ENCODE measurements at places on chromosomes 12 and 14. TPM values are rescaled to one million over a fixed set of nuclear protein-coding genes. Genes with fewer than 3 reads are reported as not detected.

GRCh38 chr12:80761838-80762237, 45.1 kb downstream of the MYF5 start:
- no peak for DNase-seq

DNA sequence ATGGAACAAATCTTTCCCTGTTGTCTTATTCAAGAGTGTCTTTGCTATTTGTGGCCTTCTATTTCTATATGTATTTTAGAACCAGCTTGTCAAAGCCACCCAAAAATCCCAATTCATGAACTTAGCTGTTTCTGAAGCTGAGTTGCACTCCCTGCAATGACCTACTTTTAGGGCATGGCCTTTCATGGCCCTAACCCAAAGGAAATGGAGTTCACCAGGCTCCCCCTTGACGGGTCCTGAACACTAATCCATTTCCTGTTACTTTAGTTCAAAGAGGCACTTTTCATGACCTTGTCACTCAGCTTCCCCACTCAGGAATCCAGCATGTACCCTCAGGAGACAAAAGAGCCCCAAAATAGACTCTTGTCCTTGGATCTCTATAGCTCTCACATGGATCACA, 7.6 kb downstream of the TMED8 start:
- DNase-seq = no peak

DNA sequence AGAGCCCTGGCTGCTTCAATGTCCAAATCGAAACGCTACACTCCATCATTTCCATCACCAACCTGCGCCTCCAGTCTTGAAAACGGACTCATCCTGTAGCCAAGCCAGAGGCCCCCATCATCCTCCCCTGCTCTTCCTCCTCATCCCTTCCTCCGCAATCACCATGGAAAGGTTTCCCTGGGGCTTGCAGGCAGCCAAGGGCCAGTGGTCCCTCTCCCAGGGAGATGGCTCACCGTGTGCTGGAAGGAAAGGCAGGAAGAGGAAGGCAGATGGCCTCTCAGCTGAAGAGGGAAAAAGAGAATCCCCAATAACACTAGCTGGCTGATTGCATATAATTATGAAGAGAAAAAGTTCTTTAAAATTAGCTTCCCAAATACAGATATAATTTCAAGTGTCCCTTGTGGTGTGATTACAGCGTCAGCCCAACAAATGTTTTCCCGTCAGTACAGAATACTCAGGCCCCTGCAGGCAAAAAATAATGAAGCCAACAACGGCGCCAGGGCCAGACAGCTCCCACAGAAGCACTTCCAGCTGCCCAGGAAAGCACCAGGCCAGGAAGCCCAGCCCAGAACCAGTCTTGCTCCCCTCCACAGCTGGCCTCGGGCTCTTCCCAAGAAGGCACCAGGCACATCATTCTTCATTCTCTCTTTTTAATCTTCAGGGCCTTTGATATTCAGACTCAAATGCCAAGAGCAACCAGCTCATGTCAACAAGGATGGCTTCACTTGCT, 24.7 kb downstream of the ITPK1 start:
- no peak for DNase-seq

GRCh38 chr14:100669011-100669412, 57.7 kb upstream of the DLK1 start:
- no peak for DNase-seq

LUM gene
- polyA plus RNA-seq = 48.8 TPM

SMCO2 gene
- 0.38 TPM for polyA plus RNA-seq

GRCh38 chr12:78540606-78541336, 323.8 kb upstream of the SYT1 start:
- no peak for DNase-seq

GRCh38 chr14:38743966-38744584, 359.0 kb downstream of the SEC23A start:
- DNase-seq = no peak

- no peak for DNase-seq
Measured at GRCh38 chr12:109580684-109581333, 7.2 kb downstream of the MVK start.

GRCh38 chr12:57242691-57243454, 8.1 kb downstream of the STAC3 start:
- DNase-seq = peak; percentile 81

All from right renal pelvis (tissue), 4 donors.